ENCODE measurements at places on chromosomes 4 and X.
A peak's percentile ranks its signal among the peaks of the same experiment; 100 is the strongest.

DNA sequence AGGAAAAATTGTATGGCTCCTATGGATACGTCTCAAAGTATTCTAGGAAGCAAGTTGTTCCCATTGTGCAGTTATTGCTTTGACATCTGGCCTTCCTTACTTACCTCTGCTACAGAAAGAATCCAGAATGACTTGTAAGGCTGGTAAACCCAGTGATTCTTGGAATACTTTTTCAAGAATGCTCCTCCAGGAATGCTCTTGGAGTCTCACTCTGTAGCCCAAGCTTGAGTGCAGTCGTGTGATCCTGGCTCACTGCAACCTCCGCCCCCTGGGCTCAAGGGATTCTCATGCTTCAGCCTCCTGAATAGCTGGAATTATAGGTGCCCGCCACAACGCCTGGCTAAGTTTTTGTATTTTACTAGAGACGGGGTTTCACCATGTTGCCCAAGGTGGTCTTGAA is 38.1 kb downstream of the GAB1 start:
- DNase-seq, result no peak

GRCh38 chr4:116618638-116619037 is 466.7 kb downstream of the TRAM1L1 start:
- DNase-seq, result no peak

GRCh38 chr4:149553959-149554520 is 261.6 kb downstream of the IQCM start:
- DNase-seq, result no peak

DNA sequence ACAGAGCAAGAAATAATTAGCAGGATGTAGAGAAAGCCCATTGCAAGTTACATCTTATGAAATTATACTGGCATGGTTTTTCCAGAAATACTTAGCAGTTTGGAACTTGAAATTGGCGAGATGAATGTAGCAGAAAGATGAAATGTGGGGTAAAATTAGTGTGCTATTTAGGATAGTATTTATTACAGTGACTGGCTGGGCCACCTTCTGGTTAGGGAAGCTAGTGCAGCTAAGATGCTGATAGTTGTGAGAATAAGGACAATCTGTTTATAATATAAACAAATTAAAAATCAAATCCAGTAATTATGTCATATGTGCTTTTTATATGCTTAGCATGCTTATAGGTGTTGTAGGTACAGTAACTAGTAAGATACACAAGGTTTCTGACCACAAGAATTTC is 74.8 kb downstream of the IL15 start:
- peak; percentile 64 for DNase-seq

DNA sequence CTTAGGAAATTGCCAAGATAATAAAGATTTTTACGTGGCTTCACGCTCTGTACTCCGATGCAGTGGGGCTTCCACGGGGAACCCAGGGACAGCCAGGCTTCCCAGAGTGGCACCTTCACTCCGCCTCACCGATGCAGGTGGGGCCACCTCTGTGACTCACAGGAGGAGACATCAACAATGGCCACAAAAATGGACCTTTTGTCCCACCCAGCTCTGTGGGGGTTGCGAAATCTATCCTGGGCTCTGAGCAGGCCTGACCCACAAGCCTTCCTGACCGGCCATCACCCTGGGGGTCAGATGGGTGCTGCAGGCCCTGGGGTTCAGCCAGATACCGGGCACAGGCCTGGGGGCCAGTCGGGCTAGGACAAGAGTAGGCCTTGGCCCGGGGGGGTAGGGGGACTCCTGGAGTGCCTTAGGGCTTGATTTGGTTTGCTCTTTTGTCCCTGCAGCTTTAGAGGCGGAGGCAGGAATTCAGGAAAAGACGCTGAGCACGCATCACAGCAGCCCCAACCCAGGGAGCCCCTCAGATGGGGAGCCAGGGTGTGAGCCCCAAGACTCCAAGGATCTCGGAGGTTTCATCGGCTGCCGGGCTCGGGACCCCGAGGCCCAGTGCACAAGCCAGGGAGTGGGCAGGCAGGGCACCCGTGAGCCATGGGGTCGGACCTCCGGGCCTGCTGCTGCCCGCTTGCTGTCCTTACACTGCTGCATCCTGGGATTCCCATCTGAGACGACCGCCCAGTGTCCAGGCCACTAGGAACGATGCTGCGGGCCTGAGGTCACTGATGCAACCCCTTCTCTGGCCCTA is 136.5 kb upstream of the NKX1-1 start:
- no peak for DNase-seq

DNA sequence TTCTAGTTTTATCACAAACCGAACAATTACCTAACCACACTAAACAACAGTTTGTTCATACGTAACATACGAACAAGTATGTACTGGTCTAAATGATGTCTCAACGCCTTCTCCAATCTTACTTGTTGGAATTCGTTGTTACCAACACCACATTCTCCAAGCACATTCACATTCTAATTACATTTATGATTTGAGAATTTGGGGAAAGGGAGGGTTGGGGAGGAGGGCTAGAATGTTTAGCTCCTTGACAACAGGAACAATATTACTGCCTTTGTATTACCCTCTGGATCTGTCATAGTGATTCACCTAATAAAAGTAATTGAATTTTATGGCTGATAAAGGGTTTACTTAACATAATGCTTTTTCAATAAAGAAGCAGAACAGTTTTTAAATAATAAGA is 24.4 kb downstream of the LCORL start:
- DNase-seq, result no peak

DNA sequence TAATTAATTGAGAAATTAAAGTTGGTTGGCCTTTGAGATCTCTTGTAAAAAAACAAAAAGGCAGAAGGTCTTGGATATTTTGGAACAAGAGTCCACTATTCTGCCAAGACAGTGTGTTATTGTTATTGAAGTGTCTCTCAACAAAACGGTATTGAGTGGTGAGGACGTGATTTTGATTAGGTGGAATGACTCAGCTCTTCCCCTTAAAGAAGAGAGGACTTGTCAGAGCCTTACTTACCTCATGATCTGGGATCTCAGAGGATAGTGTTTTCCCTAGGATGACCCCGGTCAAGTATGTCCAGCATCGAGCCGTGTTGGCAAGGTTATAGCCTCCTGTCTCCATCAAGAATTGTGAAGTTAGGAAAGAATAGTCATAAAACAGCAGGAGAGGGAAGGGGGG is 110.9 kb downstream of the HDAC8 start:
- peak; percentile 0 for DNase-seq

DNA sequence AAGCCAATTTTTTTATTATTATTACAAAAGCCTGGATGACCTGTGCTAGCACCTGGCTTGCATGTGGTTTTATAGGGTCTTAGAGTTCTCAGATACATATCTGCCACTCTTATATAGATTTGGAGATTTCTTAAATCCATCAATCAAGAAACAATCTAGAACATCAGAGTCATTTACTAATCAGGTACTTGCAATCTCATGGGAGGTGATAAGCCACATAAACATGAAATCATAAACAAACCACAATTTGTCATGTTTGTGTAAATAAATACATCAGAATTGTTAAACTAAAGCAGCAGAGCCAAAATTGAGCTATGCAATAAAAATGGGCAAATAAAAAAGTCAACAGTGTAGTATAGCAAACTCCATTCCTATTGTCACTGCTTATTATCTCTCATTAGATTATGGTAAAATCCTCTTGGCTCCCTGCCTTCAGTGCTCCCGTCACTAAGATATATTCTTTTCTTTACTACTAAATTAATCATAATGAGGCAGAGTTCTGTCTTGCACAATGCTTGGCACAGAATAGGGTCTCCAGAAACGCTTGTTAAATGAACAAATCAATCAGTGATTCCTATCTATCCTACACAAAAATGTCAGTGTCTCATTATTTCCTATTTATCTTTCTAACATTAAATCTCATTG is 108.7 kb upstream of the TTC29 start:
- peak; percentile 6 for DNase-seq

DNA sequence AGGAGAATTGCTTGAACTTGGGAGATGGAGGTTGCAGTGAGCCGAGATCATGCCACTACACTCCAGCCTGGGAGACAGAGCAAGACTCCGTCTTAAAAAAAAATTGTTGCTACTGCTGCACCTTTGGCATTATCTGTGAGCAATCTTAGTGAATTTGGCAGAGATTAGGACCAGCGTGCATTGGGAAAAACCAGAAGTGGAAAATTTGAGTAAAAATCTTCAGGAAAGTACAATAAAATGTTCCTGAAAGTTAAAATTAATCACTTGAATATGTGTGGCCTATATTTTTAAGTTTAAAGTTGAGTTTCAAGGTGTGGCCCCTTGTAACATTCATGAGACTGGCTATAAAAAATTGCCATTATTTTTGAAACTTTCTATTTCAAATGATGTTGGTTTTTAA is 85.1 kb downstream of the SPRY1 start:
- no peak for DNase-seq

DNA sequence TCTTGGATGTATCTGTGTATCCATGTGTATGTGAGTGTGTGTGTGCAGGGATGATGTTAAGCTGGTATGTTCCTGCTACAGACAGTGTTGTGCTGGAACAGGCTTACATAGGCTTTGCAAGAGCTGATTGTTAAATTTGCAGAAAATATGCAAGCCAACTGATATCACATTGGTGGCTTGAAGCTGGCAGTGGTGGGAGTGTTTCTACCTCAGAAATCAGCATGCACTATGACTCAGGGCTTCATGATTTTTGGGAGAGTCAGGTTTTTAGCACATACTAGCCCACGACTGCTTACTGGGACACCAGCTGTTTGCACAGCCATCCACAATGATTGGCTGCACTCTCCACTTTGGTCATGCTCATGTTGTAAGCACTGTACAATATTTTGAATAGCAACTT is 261.8 kb downstream of the DHX15 start:
- DNase-seq, result peak; percentile 11

DNA sequence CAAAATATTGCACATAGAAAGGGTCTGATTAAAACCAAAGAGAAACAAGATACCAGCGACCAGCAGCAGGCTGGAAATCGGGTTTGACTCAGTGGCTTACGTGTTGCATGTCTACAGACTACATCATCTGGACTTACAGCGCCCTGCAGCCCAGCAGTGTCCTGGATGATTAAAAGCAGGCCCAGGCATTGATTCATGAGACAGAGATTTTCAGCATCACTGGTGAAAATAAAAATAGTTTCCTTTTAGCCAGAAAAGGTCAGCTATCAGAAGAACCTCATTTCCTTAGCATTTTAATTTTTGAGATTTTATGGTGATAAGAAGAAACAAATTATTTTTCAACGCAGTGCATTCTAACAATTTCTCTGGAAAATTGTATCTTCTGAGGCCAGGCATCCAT is 190.6 kb downstream of the PTTG2 start:
- DNase-seq, result peak; percentile 49

DNA sequence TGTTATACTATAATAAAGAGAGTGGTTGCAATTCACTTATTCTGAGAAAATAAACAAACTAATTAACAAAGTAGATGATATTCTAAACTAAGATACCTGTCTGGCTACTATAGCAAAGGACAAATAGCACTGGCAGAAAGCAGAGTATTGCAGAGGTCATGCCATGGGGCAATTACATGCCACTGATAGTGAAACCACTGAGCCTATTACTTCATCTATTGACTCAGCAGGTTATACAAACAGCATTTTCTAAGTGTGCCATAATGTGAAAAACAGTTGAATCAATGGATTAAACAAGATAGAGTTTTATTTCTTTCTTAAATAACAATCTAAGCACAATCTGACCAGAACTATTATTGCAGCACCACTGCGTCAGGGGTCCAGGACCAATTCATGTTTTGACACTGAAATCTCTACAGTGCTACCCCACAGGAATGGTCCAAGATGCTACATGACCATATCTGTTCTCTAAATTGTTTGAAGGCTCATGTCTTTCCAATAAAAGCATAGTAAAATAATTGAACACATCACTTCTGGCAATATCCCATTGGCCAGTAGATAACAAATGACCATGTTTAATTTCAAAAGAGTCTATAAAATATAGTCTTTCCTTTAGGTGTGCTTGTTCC is 389.5 kb upstream of the GRID2 start:
- DNase-seq, result no peak

DNA sequence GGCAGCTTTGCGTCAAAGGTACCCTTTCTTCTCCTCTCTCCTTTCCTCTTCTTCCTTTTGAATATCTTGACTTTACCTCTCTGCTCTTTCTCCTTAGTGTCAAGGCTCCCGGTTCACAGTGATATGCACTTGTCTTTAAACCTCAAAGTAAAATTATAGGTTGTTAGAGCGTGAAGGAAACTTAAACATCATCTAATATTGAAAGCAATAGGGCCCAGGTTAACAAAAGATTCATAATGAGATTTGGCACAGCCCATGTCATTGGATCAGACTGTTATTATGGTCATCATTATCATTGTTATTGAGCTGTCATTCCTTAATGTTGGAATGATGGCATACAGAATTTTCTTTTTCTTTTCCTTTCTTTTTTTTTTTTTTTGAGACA is 32.5 kb downstream of the FTHL17 start:
- DNase-seq, result no peak

DNA sequence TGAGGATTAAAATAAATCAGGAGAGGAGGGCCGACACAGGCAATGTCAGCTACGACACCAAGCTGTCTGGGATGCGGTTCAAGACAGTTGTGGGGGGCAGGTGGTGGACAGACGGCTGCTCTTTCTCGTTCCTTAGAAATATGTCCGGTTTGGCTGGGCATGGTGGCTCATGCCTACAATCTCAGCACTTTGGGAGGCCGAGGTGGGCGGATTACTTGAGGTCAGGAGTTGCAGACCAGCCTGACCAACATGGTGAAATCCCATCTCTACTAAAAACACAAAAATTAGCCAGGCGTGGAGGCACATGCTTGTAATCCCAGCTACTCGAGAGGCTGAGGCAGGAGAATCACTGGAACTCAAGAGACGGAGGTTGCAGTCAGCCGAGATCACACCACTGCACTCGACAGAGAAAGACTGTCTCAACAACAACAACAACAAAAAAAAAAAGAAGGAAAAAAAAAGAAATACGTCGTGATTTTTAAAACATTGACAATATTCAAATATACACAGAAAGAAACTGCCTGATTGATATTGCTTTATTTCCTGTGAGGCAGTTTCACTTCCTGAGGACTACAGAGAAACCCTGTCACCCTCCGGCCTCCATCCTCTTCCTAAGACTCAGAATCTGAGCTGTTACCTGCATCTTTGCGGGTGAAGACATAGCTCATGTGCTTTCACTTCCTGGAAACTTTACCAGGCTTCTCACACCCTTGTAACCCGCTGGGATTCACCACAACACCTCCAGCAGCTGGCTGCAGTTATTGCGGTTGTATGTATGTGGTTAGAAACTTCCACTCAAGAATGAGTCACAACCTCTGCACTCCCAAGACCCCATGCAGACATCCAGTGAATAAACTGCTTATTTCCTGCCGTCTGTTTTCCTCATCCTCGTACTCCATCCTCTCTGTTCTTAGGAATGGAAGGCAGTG is 63.8 kb upstream of the STS start:
- DNase-seq, result peak; percentile 89

DNA sequence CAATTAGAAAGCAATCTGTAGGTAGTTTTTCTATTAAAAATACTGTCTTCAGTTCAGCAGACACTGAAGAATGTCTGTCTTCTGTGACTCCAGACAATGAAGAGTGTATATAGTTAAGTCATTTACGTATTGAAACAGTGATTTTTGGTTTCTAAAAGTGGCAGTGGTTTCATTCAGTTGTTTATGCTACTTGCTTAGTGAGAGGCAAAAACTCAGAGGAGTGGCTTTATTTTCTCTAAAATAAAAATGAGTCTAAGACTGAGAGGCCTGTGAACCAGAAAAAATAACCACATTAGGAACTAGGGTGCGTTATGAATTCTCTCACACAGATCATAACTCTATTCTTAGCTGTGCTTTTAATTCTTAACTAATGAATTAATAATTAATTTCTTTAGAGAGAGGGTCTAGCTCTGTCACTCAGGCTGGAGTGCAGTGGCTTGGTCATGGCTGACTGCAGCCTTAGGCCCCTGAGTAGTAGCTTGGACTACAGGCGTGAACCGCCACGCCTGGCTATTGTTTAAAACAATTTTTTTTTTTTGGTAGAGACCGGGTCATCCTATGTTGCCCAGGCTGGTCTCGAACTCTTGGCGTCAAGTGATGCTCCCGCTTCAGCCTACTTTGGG is 31.4 kb downstream of the FREM3 start:
- no peak for DNase-seq

Measured in cardiac fibroblast (primary cell).